Placental pericyte (primary cell): ENCODE measurements at places on chromosomes 1 and 21. TPM values are rescaled to one million over a fixed set of nuclear protein-coding genes. Genes with fewer than 3 reads are reported as not detected.

Gene FCER1G
- not detected in 2 replicates for total RNA-seq

Gene PRAMEF8
- not detected in 2 replicates for total RNA-seq

Gene SGIP1
- total RNA-seq, result 53.4 and 108 TPM in 2 replicates

Gene PRDM15
- total RNA-seq, result 4.6 and 7.2 TPM in 2 replicates

Gene SLC45A1
- total RNA-seq, result 1.8 and 1.9 TPM in 2 replicates

Gene RGS18
- total RNA-seq, result not detected in 2 replicates

Gene PALMD
- 1.4 TPM in 1 of 2 replicates, not detected in the other for total RNA-seq

Gene VWA5B1
- total RNA-seq, result not detected in 2 replicates

Gene SYTL1
- 0.44 TPM in 1 of 2 replicates, not detected in the other for total RNA-seq

Gene CR2
- total RNA-seq, result not detected in 2 replicates

Gene ACTA1
- not detected in 2 replicates for total RNA-seq

Gene MECR
- total RNA-seq, result 21.9 and 28.1 TPM in 2 replicates

Gene PLCH2
- total RNA-seq, result under 0.01 TPM in 2 replicates

Gene ERICH3
- not detected in 2 replicates for total RNA-seq

Gene HOOK1
- total RNA-seq, result not detected in 2 replicates

Gene EXO1
- 2.8 and 23.8 TPM in 2 replicates for total RNA-seq
